Vein endothelial cell (primary cell): ENCODE measurements at places on chromosomes 1 and 21. TPM values are rescaled to one million over a fixed set of nuclear protein-coding genes. Genes with fewer than 3 reads are reported as not detected.

CGN gene
- total RNA-seq = under 0.01 and 0.96 TPM in 2 replicates

ANGPTL3 gene
- not detected in 2 replicates for total RNA-seq

PLA2G2C gene
- total RNA-seq = not detected in 2 replicates

PGLYRP3 gene
- total RNA-seq = not detected in 2 replicates

RPS27 gene
- total RNA-seq = 882 and 1,570 TPM in 2 replicates

HEYL gene
- total RNA-seq = 0.38 TPM in 1 of 2 replicates, not detected in the other

GCSAML gene
- not detected in 2 replicates for total RNA-seq

CFAP74 gene
- not detected in 2 replicates for total RNA-seq
